ENCODE measurements at places on chromosomes 4 and X. TPM values are rescaled to one million over a fixed set of nuclear protein-coding genes. Genes with fewer than 3 reads are reported as not detected.

Gene FANCB
- total RNA-seq, result 8.7 TPM

Gene DGAT2L6
- not detected for total RNA-seq

Gene BCOR
- total RNA-seq, result 18.0 TPM

Gene SH2D1A
- not detected for total RNA-seq

Gene ZGRF1
- 6.4 TPM for total RNA-seq

Gene ELOVL6
- total RNA-seq, result 21.0 TPM

Gene ACE2
- not detected for total RNA-seq

Gene GPR34
- total RNA-seq, result not detected

Gene CFP
- not detected for total RNA-seq

Gene NOP14
- 35.6 TPM for total RNA-seq

Gene FAM9C
- total RNA-seq, result not detected

Gene MAMLD1
- 4.6 TPM for total RNA-seq

Gene CNKSR2
- total RNA-seq, result not detected

Measured in HFFc6 (cell line).